Glomerular endothelial cell (primary cell): ENCODE measurements at places on chromosomes 16 and 17. TPM values are rescaled to one million over a fixed set of nuclear protein-coding genes. Genes with fewer than 3 reads are reported as not detected.

GRCh38 chr17:17833658-17834357, 3.0 kb downstream of the SREBF1 start:
- no peak for DNase-seq

DNA sequence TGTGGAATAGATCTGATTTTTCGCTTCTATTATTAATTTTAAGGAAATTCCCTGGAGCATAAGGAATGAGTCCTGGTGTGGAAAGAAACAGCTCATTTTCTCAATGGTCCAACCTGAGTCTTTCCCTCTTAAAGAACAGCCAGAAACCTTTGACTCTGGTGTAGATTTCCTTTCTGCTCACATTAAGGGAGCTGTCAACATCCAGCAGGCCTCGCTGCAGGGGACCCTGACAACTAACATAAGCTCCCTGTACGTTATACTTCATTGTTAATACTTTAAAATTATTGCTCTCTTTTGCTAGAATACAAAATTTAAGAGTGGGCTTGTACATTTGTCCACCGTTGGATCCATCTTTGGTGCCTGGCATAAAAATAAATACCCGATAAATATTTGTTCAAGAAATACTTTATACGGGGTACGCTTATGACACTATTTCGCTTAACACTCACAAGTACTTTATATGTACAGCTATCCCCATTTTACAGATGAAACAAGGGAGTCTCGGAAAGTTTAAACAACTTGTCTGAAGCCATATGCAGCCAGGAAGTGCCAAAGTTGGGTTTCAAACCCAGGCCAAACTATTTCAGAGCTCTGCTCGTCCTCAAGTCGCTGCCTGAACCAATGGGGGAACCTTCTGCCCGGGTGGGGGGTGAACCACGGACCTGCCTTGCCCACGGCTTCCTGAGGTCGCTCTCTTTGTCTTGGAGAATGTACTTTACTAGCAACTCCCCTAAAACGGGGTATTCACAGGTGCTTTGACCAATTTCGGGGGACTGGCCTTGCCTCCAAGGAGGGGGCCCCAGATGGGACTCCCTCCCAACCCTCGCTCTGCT, 611 bp downstream of the SMARCE1 start:
- peak; percentile 20 for DNase-seq

- DNase-seq: no peak
These were observed 7.3 kb downstream of the TEX2 start for GRCh38 chr17:64255764-64256163.

DNA sequence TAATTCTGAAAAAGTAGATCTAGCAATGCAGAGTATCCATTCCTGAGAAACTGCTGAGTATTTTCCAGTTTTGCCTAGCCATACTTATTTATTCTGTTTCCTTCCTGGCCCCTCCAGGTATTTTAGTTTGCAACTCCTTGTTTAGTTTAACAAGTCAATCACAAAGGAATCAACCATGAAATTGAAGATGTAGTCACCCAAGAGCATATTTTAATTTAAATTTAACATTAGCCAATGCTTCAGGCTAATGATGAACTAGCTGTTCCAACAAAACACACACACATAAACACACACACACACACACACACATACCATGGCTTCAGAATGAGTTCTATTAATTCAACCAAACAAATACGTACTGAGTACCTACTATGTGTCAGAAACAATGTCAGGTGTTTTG, 332.8 kb upstream of the ERCC4 start:
- DNase-seq: no peak

The VAT1L gene
- 6.4 and 30.6 TPM in 2 replicates for total RNA-seq

DNA sequence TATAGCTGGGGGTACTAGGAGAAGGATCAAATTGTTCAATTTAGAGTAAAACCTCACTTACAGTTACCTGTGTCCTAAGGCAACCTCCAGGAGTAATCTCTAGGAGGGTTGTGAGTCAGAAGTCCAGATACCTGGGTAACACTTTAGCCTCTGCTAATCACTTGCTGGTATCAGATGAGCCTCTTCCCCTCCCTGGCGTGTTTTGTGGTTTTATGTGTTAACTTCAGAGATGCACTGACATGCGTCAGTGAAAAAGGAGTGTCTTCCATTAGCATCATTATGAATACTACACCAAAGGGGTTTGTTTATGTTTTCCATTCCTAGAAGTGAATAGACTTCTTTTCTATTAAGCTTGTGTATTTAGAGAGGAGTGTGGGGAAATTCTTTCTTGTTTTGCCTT, 208.2 kb downstream of the FTO start:
- DNase-seq: no peak

DNA sequence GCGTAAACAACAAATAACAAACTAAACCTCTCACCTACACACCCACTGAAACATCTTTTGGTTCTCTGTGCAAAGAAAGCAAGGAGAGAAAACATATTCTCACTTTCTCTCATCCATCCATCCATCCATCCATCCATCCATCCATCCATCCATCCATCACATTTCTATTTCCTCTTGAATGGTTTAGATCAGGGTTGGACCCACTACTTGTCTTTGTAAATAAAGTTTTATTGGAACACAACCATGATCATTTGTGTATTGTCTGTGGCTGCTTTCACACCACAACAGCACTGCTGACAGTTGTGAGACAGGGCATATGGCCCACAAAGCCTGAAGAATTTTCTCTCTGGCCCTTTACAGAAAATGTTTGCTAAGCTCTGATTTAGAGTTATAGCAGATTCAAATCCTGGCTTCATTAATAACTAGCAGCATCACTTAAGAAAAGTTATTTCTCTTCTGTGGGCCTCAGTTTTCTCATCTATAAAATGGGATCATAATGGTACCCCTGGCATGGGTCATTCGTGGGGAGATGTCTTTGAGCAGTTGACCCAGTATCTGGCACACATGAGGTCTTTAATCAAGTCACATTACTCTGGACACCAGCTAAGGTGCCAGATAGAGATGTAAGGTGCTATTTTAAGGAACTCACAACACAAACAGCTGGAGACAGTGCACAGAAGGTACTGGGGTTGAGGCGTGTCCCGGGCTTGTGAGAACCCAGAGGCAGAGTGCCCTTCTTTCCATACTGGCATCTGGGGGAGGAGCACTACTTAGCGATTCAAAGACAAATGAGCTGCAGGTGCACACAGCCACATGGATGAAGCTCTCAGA, 146.3 kb downstream of the CMIP start:
- DNase-seq: no peak

DNA sequence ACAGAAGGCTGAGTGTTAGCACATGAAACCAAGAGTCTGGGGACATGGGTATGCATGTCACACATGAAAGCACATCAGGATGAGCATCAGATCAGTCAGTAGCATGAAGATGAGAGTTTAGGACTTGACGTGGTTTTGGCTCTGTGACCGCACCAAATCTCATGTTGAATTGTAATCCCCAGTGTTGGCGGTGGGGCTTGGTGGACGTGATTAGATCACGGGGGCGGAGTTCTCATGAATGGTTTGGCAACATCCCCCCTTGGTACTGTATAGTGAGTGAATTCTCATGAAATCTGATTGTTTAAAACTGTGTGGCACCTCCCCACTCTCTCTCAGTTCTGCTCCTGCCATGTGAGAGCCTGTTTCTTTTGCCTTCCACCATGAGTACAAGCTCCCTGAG, 46.4 kb downstream of the CNGB1 start:
- no peak for DNase-seq

The ITPRIPL2 gene
- total RNA-seq: 50.4 and 74.8 TPM in 2 replicates

DNA sequence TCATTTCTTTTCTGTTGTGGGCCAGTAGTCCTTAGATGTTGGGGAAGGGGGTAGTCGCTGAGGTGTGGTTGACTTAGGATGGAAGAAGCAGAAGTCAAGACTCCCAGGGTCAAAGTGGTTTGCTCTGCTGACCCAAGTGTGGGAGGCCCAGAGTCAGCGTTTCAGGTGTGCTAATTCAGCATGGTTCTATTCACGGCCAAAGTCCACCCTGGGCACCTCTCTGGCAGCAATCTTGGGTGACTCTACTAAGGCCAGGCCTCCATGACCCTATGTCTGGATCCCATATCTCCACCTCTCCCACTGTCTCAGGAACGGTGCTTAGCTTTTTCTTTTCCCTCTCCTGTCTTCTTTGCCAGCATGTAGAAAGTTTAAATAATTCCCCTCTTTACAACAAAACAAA, 32.9 kb downstream of the MAPT start:
- no peak for DNase-seq

The NPIPB9 gene
- total RNA-seq: 0.92 and 2.0 TPM in 2 replicates
